ENCODE measurements at places on chromosomes 6 and 20.
A peak's percentile ranks its signal among the peaks of the same experiment; 100 is the strongest.

GRCh38 chr6:168534265-168534664 lies 93.3 kb downstream of the SMOC2 start:
- DNase-seq: no peak

DNA sequence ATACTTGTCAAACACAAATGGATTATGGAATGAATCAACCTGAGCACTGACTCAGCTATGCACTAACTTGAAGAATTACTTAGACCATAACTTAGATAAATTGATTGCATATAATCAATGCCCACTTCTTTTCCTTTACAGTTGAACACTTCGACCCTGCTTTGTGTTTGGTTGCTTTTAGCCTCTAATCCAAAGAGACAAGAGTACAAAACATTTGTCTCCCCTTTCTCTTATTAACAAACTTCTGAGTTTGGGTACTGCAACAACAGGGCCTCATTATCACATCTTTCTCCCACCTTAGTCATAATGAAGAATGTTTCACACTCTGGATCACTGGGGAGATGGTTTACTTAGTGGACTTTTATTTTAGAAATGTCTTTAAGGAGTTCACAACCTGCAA lies 2.6 kb upstream of the TAAR6 start:
- DNase-seq: no peak

- no peak for DNase-seq
Observed at GRCh38 chr6:37673436-37673835, 24.2 kb downstream of the MDGA1 start.

DNA sequence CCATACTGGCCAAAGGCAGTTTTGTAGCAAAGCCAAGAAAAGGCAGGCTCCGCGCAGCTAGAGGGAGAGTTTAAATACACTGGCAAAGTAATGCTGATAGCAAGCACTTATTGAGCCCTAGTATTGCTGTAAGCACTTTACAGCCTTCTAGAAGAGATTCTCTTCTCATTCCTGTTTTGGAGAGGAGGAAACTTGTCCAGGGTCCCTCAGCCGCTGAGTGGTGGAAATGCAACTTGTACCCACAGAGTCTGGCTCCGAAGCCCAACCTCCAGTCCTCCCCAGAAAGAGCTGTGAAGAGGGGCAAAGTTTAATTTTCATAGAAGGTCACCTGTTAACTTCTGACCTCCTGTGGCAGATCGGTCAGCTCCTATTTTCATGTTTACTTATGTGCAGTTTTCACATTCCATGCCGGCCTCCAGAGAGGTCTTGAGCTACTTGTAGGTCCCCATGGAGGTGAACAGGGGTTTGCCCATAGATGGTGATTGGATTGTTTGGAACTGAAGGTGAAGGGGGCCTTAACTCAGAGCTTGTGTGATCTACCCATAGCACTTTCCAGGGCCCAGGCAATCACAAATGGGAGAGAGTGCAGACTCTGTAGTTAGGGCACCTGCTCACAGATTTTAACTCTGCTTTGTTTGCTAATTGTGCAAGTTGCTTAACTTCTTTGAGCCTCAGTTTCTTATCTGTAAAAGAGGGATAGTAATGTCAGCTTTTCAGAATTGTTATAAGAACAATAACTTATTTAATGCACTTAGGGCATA lies 70.7 kb downstream of the LYRM2 start:
- no peak for DNase-seq

DNA sequence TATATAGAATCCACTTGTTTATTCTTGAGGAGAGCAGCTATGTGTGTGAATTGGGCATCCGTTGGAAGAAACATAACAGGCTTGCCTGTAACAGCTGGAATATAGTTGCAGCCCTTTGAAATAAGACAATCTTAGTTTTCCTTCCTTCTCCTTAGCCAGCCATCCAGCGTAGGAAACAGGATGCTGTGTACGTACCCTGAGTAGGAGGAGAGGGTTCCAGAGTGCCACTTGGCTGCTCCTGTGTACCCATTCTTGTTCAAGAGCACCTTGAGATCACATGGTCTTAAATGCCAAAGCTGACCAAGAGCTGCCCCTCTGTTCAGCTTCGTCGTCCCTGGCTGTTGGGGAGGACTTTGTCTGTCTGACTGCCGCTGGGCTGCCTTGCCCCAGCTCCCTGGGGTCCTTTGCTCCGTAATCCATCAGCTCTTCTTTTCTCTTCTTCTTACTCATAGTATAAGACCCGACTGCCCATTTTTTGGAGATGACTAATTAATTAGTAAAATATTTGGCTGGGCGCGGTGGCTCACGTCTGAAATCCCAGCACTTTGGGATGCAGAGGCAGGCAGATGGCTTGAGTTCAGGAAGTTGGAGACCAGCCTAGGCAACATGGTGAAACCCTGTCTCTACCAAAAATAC lies 49.0 kb downstream of the RREB1 start:
- no peak for DNase-seq

DNA sequence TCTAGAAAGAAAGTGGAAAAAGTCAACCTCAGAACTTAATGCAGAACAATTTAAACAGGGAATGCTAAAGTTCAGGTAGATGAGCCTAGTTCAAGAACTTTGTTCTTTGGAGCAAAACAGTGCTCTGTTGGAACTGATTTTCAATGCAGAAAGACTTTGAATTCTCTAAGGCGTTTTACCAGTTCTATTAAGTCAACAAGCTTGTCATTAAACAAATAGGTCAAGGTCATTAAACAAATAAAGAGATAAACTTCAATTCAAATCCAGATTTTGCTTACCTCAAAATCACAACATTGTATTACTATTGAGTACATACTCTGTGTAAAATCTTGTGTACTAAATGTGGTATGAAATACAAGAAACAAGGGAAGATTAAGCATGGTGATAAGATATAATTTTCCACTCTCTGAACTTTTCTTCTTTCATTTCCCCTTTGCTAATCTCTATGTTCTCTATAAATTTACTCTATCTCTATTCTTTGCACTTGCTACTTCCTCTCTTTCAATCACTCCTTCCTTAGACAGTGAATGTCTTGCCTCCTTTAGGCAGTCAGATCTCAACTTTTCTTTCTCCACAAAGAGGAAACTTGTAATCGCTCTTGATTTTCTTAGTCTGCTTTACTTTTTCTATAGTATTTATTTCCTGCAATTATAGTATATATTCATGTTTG lies 160.8 kb upstream of the KHDRBS2 start:
- DNase-seq: no peak

GRCh38 chr6:15961635-15962448 lies 167.0 kb upstream of the MYLIP start:
- DNase-seq: no peak

DNA sequence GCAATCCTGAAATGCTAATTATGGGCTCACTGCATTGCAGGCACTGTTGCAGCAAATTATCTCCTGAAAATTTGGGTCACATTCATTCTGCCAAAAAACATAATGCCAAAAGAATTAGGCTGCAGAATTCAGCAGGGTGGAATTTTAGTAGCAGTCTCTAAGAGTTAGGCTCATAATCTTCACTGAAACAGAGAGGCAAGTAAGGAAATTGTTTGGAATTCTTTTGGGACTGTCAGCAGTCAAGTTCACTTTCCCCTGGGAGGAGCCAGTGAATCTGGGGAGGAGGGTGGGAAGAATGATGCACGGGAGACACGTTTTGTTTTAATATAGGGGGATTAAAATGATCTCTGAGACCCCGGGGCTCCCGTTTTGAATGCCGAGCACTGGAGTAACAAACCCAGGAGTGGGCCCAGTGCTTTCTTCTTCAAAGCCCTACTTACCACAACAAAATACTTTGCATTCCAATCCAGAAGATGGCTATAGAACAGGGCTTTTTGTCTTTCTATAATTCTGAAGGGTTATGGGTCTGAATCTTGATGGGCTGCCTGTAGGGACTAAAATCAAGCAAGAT lies 44.7 kb downstream of the SOBP start:
- DNase-seq: no peak

GRCh38 chr6:47147175-47147727 lies 105.1 kb upstream of the ADGRF1 start:
- no peak for DNase-seq

- DNase-seq: no peak
Observed at GRCh38 chr6:4506792-4507191, 269.4 kb upstream of the CDYL start.

GRCh38 chr6:131321589-131321988 lies 186.3 kb downstream of the AKAP7 start:
- peak; percentile 6 for DNase-seq

DNA sequence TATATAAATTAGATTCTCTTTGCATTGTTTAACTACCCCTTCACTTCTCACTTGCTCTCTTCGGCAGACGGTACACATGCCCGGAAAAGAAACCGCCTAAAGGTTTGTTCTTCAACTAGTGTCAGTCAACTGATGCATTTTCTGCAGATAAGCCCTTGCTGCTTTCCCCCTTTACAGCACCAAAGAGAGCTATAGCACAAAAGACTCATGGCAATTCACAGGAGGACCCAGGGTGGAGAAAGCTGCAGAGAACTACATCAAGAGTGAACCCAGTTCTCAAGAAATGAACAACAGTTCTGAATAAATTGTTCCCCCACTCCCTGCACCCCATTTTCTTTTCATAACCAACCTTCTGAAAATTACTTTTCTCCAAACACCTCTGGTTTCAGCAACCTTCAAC lies 8.9 kb downstream of the CD164 start:
- no peak for DNase-seq

GRCh38 chr6:153140299-153140698 lies 9.2 kb upstream of the RGS17 start:
- DNase-seq: no peak

DNA sequence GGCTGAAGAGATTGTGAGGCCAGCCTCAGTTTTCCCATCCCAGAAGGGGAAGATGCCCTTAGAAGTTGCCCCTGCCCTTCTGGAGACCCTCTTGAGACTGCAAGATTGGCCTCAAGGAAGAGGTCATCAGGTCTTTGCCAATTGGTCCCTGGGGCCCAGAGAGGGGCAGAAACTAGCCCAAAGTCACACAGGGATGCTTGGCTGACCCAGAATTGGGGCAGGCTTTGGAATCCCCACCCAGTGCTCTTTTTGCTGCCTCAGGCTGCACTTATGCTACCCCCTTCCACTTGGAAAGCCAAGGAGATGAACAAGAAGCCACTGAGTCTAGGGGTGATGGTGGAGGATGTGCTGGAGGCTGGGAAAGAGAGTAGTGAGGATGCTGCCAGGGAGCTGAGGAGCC lies 24.9 kb upstream of the FKBP1A start:
- no peak for DNase-seq

DNA sequence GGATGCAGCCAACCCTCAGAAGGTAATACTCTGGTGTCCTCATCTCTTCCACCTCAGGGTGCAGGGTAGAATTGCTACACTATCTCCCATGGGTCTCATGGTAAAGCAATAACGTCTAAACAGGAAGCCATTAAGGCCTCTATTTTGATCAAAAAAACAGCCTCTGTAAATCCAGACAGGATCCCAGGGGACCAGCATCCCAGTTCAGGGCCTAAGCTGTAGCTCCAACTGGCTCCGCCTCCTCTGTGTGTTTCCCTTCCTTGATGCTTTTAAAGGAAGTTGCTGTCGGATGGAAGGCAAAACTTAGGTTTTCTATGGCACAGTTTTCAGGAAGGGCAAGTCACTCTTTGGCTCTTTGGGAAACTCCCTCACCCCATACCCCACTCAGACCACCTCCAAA lies 222.0 kb downstream of the MAFB start:
- DNase-seq: no peak

GRCh38 chr20:35039146-35039545 lies 53.5 kb downstream of the TRPC4AP start:
- DNase-seq: no peak

DNA sequence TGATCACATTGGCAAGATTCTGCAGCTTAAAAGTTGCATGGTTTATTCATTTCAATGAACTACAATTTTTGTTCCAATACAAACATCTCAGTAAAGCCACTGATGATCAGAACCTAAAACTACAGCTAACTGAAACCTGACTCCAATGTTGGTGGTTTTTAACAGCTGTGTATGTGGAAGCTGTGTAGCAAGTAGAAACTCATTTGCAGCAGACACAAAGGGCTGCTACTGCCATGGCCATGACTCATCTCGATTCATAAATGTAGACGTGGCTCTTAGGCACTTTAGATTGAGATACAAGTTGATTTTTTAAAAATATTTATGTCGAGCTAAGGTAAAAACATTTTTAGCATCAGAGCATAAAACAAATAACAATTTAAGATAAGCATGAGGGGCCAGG lies 19.5 kb upstream of the MAP3K4 start:
- DNase-seq: peak; percentile 74

DNA sequence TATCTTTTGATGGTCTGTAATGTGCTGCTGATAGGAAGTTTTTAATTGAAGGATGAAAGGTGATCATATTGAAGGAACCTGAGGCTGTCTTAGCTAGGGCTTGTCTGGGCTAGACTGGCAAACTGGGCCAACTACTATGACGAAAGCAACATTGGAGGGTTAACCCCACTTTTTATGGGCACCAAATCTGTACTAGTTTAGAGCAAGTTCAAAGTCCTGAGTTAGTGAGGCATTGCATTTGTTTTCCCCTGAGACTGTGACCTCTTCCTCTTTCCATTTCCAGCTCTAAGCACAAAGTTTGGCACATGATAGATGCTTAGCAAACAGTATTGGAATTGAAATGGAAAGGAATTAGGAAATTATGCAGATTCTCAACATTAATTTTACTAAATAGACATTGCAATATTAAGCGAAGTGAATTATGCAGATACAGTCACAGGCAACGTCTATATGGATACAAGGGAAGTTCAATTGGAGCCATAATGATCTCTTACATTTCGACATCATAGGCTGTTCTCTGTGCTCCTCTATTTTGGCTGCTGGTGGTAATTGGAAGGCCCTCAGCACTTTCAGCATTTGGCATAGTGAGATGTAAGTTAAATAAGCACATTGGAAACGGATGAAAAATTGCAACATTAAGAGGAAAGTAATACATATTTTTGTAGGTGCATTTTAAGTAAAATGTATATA lies 22.2 kb downstream of the CEP57L1 start:
- DNase-seq: no peak

DNA sequence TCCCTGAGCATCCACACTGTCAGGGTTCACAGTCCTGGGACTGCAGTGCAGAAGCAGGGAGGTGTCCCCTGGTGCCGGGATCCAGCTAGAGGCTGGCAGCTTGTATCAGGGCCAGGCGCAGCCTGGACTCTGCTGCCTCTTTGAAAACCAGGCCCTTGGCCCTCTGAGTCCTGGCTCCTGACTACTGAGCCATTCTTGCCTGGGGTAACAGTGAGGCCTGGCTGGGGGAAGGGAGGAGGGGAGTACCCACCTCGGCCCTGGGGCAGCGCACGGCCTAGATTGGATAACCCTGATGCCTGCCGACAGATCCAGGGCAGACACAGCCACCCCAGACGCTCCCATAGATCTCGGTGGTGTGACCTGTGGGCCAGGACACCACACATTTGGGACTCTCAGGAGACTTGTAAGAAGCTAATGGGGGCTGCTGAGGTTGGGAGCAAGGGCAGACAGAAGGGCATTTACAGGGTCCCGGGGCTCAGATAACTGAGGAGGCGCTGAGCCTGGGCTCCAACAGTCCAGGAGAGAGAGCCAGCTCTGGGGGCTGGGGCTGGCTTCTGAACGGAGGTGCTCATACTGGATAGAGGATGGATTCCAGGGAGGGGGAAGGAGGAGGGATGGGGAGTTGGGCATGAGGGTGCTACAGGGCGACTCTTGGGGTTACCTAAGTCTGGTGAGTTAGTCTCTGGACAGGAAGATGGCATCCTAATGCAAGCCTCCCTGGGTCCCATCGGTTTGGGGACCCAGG lies 30.5 kb downstream of the SPDEF start:
- no peak for DNase-seq
